Aortic smooth muscle cell (primary cell): ENCODE measurements at places on chromosomes 7 and 10. TPM values are rescaled to one million over a fixed set of nuclear protein-coding genes. Genes with fewer than 3 reads are reported as not detected.

Gene ZNF488
- under 0.01 TPM in 1 of 2 replicates, not detected in the other for total RNA-seq

Gene SFRP5
- not detected in 2 replicates for total RNA-seq

Gene CACNB2
- 0.26 and 0.31 TPM in 2 replicates for total RNA-seq

Gene ZCWPW1
- total RNA-seq, result 2.2 and 2.6 TPM in 2 replicates
